ENCODE measurements at places on chromosomes 2 and 18. TPM values are rescaled to one million over a fixed set of nuclear protein-coding genes. Genes with fewer than 3 reads are reported as not detected.
A peak's percentile ranks its signal among the peaks of the same experiment; 100 is the strongest.

The IGFBP2 gene
- 0.85 TPM for total RNA-seq

GRCh38 chr18:27712066-27712465 lies 464.9 kb downstream of the CDH2 start:
- DNase-seq, result no peak

- peak; percentile 19 for DNase-seq
Measured at GRCh38 chr18:44973282-44973681, 292.6 kb downstream of the SETBP1 start.

- no peak for DNase-seq
Measured at GRCh38 chr2:25302758-25303375, 38.9 kb downstream of the DNMT3A start.

All from activated CD4-positive, alpha-beta memory T cell treated with anti-CD3 and anti-CD28 coated beads for 36 hours (primary cell).